ENCODE measurements at places on chromosomes 7 and 10.

DNA sequence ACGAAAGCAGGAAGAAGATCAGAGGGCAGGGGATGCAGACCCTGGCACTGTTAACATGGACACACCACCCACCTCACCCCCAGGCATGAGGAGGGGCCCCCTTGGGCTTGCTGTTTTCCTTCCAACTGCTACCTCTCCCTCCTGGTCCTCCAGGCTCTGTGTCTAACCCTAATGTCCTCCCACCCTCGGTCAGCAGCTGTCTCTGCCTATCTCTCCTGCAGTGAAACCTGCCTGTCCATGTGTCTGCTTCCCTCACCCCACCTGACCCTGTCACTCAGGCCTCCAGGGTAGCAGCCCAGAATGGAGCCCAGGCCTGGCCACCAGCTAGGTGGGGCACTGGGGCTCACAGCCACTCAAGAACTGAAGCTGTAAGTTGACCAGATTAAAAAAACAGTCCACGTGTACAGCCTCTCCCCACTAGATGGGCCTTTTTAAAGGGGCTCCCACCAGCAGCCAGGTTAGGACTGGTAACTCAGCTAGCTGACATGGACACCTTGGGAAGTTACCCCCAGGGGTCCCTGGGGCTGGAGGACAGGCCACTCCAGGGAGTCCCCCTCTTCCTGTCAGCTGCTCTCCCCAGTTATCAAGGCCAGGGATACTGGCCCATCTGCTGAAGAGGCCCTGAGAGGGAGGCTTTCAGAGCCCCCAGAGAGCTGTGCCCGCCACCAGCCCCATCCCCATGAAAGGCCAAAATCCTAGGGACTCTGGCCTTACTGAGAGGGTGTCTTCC is 1.5 kb downstream of the SMARCD3 start:
- DNase-seq = no peak

GRCh38 chr10:34962866-34963265 is 127.3 kb downstream of the CUL2 start:
- no peak for DNase-seq

GRCh38 chr10:73888514-73888913 is 14.2 kb upstream of the CAMK2G start:
- DNase-seq = no peak

GRCh38 chr10:60456053-60456452 is 66.4 kb upstream of the ANK3 start:
- no peak for DNase-seq

- DNase-seq = no peak
These were observed 71.7 kb upstream of the ADAM12 start for GRCh38 chr10:126459878-126460481.

- DNase-seq = no peak
These were observed 70.9 kb downstream of the WIPF3 start for GRCh38 chr7:29877196-29877595.

DNA sequence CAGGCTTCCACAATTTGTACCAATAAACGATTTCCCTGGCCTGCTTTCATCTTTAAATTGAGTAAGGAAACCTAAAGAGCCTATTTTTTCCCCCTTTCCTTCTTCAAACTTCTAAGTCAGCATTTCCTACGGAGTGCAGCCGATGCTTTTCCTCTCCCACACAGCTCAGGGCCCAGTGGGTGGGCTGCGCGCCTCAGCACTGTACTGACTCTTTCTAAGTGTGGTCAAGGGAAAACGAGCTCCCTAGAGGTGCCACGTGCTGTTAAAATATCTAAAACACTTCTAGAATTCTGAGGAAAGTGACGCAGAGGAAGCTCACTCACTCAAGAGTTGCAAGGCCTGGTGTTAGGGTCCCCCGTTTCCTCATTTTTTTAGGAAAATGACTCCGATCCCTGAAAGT is 29.0 kb downstream of the STEAP1B start:
- no peak for DNase-seq

- no peak for DNase-seq
These were observed 10.2 kb upstream of the PPP1R3C start for GRCh38 chr10:91642831-91643692.

DNA sequence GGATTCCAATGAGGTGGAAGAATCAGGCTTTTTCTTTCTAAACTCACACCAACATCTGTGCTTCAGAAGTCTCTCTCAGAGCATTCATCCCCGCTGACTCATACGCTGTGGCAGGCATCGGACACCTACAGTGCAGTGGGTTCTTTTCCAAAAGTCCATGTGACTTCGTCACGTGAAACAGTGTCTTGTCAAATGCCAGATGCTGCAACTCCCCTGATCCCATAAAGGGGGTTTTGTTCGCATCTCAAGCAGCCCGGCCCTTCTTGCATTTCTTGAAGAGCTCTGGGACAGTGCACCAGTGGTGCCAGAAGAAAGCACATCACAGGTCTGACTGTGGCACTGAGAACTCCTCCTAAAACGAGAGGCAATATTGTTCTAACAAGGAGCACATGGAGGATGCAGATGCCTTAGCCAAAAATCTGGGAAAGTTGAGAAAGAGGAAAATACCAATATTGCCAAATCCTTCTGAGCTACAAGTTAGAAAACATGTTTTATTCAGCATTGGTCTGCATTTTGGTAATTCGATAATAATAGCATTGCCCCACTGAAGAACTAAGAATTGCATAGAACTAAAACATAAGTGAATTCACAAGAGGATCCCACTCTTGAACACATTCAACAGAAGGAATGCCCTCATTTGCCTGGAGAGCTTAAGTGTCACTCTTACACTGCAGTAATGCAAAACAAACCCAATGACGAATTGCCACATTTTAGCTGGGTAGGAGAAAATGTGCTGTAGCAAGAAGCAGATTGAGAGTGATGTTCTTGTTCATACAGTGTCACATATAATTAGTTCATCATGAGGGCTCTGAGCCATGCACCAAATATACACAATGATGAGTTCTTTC is 204.4 kb downstream of the CXCL12 start:
- DNase-seq = no peak

DNA sequence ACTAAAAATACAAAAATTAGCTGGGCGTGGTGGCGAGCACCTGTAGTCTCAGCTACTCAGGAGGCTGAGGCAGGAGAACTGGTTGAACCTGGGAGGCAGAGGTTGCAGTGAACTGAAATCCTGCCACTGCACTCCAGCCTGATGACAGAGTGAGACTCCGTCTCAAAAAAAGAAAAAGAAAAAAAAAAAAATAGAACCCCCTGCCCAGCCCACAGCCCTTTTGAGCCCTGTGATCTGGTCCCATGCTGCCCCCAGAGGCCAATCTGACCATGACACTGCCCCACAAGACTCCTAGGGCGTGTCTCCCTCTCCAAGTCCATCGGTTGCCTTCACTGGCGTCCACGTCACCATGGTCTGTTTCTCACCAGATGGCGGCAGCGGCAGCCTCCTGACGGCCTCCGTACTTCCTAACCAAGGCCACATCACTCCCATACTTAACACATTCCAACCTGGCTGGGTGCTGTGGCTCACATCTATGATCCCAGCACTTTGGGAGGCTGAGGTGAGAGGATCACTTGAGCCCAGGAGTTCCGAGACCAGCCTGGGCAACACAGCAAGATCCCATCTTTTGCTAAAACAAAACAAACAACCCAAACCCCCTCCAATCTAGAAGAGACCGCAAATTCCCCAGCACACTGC is 18.0 kb downstream of the STX1A start:
- no peak for DNase-seq

- no peak for DNase-seq
These were observed 570.3 kb downstream of the DNAJB6 start for GRCh38 chr7:157907091-157907490.

Data from activated CD8-positive, alpha-beta memory T cell treated with anti-CD3 and anti-CD28 coated beads for 1 hour (primary cell).